ENCODE measurements at places on chromosomes 2 and 18. TPM values are rescaled to one million over a fixed set of nuclear protein-coding genes. Genes with fewer than 3 reads are reported as not detected.

- no peak for DNase-seq
Observed at GRCh38 chr18:5036523-5036922, 160.5 kb downstream of the AKAIN1 start.

DNA sequence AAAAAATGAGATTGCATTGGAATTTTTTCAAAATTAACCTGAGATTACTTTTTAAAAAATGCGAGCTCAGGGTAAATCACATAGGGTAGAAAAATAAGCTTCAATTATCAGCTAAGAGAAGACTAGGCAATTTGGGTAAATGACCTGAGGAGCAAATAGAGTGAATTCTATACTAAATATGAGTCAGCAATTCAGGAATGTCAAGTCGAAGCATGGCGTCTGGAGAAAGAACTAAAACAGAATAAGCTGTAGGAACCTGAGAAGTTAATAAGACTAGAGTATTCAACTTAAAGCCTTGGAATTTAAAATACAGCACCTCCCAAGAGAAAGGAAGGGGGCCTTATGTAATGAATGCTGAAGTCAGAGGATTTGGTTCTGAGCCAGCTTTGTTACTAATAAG, 487.0 kb downstream of the SUCLG1 start:
- DNase-seq: no peak

- DNase-seq: no peak
Observed at GRCh38 chr18:68440433-68440832, 274.5 kb downstream of the TMX3 start.

DNA sequence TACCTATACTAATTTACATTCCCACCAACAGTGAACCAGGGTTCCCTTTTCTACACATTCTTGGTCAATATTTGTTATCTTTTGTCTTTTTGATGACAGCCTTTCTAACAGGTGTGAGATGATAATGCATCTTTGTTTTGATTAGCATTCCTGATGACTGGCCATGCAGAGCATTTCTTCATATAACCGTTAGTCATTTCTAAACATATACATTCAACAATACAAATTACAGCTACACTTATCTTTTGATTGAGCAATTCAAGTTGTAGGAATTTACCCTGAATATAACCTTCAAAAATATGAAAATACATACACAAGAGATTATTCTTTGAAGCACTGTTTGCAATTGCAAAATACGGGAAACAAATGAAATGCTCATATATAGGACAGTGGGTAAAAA, 94.9 kb downstream of the TMEM131 start:
- no peak for DNase-seq

DNA sequence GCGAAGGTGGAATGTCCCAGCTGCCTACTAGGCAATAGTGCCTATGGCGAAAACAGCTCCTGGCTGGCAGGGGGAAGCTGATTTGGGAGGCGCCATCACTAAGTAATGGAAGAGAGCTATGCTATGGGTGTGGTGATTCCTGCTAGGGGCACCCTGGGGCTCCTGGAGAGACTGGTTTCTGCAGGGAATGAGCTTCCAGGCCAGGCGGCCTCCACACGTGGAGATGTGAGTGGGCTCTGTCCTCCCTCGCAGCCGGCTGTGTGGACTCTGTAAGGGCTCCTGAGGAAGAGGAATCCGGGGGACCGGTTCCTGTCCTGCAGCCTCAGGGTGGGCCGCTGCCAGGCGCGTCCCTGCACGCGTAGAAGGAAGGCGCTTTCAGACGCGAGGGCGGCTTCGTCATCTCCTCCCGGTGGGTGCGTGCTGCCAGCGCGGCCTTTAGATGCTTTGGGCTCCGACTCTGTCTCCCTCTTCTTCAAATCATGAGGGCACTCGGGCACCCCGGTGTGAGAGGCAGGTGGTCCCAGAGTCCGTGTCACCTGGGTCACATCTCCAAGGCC, 55.5 kb upstream of the ANKRD62 start:
- DNase-seq: peak; percentile 68

- DNase-seq: no peak
Observed at GRCh38 chr2:240663546-240664190, 19.0 kb downstream of the AQP12B start.

DNA sequence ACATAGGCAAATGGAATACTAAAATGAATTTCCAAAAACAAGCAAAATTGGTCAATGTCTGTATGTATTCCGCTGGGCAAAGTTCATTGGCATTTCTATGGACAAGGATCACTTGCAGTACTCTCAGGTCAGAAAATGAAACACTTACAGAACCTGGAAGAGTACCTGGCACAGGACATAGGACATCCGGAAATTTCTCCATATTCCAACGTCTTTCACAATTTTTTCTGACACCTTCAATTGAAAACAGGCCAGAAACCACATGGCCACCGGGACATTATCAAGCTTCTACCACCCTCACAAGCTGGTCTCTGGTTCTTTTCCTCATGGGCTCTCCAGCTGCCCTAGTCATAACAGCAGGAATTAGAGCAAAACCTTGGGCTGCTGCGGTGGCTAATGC, 96.9 kb upstream of the MSH6 start:
- DNase-seq: no peak

DNA sequence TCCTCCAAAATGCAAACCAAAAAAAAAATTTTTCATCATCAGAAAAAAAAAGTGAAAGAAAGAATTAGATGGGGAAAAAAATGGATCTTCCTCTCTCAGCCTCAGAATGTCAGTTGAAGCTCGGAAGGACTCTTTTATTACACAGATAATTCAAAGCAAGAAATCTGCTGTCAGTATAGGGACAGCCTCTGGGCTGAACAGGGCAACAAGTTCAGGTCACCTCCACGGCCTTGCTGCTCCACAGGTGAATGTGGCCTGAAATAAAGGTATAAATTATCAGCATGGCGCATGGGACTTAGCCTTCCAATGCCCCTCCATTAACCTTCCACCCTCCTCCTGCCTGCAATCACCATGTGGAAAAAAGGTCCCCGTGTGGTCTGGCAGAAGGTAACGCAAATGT, 316.8 kb upstream of the POU3F3 start:
- no peak for DNase-seq

DNA sequence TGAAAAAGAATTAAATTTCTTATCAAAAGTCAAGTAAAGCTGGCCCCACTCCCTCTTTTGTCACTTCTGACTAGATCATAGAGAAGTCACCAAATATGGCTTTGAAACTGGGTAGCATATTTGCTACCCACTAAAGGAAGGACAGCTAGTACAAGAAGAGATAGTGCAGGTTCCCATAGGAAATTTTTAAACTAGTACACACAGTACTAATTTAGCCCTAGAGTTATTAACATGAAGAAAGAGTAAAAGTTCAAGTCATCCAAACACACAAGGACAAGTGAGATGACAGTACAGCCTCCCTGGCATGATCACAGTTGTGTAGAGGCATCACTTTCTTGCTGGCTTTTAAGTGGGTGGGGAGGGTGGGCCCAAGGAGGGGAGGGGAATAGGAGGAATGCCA, 100.9 kb downstream of the IRS1 start:
- DNase-seq: no peak

- DNase-seq: no peak
Observed at GRCh38 chr18:79559436-79559835, 120.2 kb upstream of the CTDP1 start.

GRCh38 chr18:71025505-71026225, 736.8 kb downstream of the SOCS6 start:
- no peak for DNase-seq

DNA sequence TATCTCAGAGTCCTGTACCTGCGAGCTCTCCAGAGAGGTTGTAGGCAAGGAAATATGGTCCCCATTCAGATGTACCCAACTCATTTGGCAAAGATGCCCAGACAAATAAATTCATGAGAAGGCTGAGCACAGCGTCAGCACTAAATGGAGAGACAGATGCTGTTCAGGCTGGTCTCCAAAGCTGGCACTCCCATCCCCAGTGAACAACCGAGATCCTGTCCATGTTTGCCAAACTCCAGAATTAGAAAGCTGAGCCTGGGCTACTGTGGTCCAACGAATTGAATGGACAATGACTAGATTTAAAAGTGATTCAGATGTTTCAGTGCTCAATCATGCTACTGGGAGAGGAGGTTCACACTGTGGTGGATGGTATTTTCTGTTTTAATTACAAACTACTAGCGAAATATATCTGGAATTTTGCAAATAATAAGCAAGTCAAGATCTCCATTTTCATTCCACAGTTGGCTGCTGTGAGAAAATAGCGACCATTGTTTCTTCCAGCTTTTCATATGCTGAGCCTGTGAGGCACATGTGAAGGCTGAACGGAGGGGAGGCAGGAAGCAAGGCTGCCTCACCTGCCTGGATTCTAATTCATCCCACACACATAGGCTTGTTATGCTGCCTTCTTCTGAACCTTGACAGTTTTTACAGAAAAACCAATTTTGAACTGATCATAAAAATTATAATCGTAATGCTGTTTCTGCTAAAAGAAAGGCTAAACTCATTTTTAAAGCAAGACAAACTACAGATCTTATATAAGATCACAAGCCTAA, 22.6 kb upstream of the DAPL1 start:
- DNase-seq: peak; percentile 44

GRCh38 chr2:99399063-99399462, 61.9 kb downstream of the EIF5B start:
- no peak for DNase-seq

GRCh38 chr2:127155947-127156346, 49.0 kb upstream of the BIN1 start:
- DNase-seq: no peak

DNA sequence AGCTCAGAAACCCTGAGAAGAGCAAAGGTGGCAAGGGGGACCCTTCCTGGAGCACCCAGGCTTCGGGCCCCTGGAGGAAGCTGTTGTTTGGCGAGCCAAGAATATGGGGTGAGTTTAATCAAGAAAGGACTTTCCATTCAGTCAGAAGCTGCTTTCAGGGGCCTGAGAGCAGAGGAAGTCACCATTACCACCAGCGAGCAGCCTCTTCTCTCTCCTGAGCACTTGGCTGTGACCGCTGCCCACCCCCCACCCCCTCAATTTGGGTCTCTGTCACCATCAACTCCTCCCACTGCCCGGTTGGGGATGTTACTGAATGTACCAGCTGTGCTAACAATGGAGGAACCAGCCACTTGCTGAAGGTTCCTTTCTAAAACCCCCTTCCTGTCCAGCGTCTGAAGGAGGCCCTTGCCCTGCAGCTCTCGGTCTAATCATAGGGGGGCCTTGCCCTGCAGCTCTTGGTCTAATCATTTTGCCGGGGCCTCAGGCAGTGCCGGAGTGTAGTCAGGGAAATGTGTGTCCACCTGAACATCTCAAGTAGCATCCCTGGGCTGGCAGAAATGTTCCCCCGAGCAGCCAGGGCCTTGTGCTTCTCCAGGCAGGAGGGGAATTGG, 943 bp downstream of the INPP5D start:
- DNase-seq: no peak

DNA sequence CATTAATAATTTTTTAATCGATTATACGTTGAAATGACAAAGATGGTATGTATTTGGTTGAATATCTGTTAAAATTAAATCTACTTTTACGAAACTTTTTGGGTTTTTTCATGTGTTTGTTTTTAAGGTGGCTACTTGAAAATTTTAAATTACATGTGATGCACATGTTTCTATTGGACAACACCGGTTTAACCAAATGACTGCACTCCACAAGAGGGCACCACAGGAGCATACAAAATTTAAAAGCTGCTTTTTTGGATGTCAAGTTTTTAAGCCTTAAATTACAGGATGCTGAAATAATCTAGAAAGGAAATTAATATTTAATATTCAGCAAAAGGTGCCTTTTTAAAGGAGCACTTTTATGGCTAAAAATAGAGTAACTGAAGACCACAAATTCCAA, 98.7 kb downstream of the ACVR1 start:
- peak; percentile 35 for DNase-seq

GRCh38 chr2:6080932-6081753, 389.0 kb downstream of the SOX11 start:
- DNase-seq: peak; percentile 91

DNA sequence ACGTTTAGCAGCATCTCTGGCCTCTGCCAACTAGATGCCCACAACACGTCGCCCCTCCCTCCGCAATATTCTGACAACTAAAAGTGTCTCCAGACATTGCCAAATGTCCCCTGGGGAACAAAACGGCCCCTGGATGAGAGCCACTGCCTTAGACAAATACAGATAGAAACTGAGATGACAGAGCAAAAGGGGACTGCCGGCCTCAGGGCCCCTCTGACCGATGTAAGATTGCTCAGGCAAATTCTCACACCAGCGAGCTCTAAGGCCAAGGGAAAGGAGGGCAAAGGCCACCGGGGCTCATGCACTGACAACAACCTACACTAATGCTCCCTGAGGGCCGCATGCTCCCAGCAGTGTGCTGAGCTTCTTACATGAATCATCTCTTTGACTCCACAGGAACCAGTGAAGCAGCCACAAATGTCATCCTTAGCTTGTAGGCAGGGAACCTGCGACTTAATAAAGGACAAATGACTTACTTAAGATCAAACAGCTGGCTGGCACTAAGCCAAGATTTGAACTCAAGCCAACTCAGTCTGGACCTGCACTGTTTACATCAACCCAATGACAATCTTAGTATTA, 228.5 kb downstream of the TTC32 start:
- no peak for DNase-seq

GRCh38 chr2:127415593-127416505, 2.4 kb upstream of the PROC start:
- DNase-seq: no peak

GRCh38 chr2:72694715-72695496, 130.9 kb downstream of the EXOC6B start:
- DNase-seq: peak; percentile 77

DNA sequence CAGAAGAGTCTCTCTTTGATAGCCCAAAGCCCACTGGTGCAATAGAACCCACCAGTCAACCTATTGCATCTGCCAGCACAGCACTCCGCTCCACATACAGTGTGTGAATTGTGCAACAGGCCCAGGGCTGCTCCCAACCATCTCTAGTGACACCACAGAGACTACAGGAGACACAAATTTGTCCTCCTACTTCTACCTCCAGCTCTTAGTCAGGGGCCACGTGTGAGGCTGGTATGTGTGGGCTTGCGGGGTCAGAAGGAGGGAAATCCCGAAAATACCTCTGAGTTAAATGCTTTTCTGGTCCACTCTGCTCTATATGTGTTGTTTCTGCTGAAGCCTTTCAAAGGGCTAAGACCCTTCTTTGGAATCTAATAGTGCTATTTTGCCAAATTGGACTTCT, 18.0 kb downstream of the DGUOK start:
- DNase-seq: no peak

GRCh38 chr18:11925800-11926481, 17.8 kb upstream of the MPPE1 start:
- no peak for DNase-seq

FBXO11 gene
- total RNA-seq: 170 TPM

SPP2 gene
- not detected for total RNA-seq

FEV gene
- total RNA-seq: not detected

GALNT14 gene
- total RNA-seq: 8.4 TPM

WDPCP gene
- total RNA-seq: 18.2 TPM

SPATA3 gene
- total RNA-seq: not detected

CNGA3 gene
- total RNA-seq: 4.9 TPM

GREB1 gene
- 14.4 TPM for total RNA-seq

UCN gene
- 2.6 TPM for total RNA-seq

Measured in spinal cord (tissue), 10 donors.